Vagina (tissue), 2 donors: ENCODE measurements at places on chromosomes 6 and 20.

- DNase-seq, result no peak
Measured at GRCh38 chr6:100614386-100614785, 149.7 kb upstream of the SIM1 start.

- no peak for DNase-seq
Measured at GRCh38 chr20:50635676-50636600, 55.4 kb downstream of the RIPOR3 start.

DNA sequence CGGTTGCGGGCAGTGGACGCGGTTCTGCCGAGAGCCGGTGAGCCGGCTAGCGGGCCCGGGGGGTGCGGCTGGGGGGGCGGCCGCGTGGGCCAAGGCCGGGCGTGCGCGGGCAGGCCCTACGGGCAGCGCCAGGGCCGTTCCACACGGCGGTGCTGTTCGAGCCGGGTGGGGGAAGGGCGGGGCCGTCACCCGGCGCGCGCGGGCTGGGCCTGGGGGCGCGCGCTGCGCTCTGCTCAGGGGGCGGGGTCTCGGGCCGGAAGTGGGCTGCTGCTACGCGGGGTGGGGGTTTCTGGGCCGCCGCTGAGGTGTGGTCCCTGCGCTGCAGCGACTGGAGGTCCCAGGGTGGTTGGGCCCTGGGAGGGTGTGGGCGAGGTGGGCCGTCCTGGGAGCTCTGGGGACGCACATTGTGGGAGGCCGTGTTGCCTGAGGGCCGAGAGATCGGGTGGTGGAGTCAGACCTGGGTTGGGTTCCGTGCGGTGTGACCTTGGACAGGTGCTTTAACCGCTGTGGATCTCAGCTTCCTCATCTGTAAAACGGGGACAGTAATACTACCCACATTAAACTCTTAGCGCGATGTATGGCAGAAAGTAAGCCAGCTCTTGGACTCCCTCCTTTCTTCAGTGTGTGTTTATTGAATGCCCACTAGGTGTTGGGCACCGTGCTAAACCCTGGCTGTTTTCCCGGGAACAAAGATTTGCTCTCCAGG is 391 bp downstream of the MAPRE1 start:
- DNase-seq, result no peak

DNA sequence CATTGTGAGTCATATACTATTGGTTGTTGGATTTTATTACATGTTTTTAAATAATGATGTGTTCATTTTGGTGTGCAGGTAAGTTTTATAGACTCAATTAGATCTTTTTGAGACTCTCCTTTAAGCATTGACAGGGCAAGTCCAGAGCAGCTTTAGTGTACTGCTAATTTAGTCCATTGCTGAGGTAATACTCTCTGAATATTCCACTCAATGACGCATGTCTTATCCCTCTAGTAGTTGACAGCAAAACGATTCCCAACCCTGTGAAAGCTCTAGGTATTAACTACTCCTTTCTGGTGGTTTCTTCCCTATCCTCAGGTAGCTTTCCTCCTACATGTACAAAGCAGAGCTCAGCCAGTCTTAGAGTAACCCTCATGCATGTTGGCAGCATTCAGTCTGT is 373.5 kb upstream of the MAP3K7 start:
- DNase-seq, result no peak

GRCh38 chr20:37315452-37316110 is 26.1 kb downstream of the MANBAL start:
- DNase-seq, result no peak

DNA sequence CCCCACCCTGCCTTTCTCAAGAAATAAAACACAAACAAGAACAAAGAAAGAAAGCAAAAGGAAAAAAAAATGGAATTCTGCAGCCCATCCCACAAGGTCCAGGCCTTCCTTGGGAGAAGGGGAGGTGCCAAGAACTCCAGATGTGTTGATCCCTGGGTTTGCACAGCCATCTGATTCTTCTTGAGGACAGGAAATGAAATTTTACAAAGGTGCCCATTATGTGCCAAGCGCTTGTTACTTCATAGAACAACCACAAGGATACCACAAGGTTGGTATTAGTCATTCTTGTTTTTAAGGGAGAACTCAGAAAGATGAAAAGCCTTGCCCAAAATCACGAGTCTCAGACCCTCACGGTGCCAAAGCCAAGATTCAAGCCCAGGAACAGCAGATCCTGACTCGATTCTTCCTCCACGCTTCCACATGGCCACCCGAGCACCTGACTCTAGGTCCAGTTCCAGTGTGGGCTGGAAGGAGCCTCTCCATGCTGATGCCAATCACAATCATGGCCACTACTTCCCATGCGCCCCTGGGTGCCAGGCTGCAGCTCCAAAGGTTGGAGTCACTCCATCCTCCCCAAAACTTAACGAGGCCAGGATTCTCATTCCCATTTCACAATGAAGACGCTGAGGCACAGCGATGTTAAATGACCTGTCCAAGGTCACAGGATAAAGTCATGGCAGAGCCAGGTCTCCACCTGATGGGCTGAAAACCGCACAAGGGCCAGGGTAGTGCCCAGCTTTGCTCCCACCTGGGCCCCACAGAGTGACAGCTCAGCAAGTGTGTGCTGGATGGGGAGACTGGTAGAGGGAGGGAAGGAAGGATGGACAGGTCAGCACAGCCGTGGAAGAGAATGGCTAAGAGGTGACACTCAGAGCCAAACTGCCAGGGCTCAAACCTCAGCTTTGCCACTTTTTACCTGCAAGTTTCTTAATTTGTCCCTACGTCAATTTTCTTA is 66.7 kb upstream of the TOP1 start:
- DNase-seq, result peak; percentile 76

DNA sequence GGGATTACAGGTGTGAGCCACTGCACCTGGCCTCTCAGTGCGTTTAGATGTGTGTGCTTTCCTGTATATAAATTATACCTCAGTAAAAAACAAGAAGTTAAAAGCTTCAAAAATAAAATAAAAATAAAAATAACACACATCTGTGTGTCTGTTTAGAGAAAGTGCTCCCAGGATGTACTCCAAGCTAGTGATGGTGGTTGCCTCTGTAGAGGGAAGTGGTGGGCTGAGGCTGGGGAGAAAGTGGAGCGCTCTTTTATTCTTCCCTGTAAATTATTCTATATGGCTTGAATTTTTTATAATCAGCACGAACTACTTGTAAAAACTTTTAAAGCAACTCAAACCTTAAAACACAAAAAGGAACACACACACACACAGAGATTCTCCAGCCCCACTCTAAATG is 29.0 kb downstream of the PTGIS start:
- DNase-seq, result no peak

DNA sequence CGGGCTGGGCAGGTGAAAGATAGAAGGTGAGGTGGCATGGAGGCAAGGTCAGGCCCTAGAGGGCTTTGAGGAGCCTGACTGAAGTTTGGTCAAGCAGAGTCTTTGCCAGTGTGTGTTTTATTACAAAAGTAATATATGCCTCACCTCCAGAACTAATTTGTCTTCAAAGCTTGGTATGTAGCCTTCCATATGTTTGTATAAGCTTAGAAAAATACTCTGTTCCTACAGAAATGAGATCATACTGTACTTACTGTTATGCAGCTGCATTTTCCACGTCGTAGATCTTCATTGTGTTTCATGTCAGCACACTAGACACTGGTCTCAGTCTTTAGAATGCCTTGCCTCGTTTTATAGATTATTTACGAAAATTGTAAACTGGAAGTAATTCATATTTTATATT is 61.8 kb downstream of the ANKS1A start:
- no peak for DNase-seq

GRCh38 chr6:158653577-158654354 is 3.9 kb downstream of the SYTL3 start:
- no peak for DNase-seq

DNA sequence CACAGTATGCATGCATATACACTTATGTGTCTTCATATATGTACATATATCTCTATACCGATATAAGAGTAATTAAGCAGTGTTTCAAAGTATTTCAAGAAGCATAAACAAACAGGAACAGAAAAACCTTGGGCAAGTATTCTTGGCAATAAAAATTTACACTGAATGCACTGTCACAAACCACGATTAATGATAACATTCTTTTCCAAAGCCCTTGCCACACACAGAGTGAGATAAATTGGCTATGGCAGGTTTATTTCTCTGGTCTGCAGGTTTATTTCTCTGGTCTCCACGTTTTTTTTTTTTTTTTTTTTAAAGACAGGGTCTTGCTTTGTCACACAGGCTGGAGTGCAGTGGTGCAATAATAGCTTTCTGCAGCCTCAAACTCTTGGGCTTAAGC is 73.0 kb downstream of the PPP1R3G start:
- no peak for DNase-seq

GRCh38 chr6:135451617-135452190 is 45.8 kb downstream of the AHI1 start:
- DNase-seq, result no peak

- no peak for DNase-seq
Measured at GRCh38 chr6:74597840-74598239, 608.0 kb downstream of the COL12A1 start.

DNA sequence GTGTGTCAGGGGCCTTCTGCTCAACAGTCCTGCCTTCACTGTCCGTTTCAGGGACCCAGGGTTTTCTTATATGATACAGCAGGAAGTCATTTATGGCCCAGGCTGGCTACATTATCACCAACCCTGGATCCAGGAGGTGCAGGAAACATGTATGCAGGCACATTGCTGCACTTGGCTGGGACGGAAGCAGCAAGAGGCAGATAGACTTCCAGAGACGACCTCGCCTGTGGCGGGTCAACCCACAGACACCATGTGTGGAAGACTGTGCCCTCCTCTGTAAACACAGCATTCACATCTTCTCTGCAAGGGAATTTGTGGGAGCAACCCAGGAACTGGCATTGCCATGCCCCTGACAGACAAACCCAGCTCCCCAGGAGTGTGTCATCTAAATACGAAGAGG is 43.7 kb downstream of the TBC1D7 start:
- DNase-seq, result no peak

GRCh38 chr20:47150403-47151152 is 205.9 kb downstream of the ZMYND8 start:
- DNase-seq, result no peak

GRCh38 chr20:58685988-58686387 is 6.6 kb upstream of the NPEPL1 start:
- no peak for DNase-seq

DNA sequence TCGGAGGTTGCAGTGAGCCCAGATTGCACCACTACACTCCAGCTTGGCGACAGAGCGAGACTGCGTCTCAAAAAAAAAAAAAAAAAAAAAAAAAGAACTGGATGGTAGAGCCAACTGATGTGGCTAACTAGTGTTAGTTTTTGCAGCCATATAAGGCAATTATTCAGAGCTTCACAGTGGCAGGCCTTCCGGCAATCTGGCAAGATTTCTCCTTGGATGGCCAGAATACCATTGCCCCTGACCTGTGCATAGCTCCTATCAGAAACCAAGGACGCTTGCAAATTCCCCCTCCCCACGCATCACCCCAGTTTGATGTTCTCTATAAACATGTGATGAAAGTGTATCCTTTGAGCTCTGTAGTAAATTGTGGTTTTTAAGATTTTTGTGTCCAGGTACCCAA is 127.0 kb downstream of the RNF144B start:
- DNase-seq, result no peak

DNA sequence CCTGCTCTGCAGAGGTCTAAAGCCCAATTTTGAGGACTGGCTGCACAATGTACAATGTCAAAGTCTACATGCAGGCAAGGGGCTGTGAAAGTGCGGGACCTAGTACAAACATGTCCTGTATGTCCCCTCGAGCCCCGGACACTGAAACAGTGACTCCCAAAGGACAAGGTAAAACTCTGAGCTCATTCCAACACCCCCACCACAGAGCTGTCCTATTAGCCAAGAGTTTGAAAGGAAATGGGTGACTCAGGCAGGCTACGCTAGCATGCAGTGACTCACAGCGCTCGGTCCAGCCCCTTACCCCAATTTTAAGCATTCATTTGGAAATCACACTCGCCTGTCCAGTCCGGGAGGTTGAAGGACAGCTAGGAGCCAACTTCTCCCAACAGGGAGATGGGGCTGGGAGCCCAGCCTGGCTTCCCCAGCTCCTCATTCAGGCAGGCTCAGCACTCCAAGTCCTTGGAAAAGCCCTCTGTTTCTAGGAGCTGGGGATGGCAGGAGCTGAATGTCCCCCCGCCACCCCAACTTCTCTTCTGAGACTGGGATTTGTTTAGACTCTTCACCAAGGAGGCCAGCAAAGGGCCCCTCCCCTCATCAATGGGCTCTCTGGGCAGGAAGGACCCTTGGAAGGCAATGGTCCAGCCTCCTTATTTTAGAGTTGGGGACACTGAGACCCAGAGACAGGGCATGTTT is 3.9 kb downstream of the SDC4 start:
- no peak for DNase-seq

DNA sequence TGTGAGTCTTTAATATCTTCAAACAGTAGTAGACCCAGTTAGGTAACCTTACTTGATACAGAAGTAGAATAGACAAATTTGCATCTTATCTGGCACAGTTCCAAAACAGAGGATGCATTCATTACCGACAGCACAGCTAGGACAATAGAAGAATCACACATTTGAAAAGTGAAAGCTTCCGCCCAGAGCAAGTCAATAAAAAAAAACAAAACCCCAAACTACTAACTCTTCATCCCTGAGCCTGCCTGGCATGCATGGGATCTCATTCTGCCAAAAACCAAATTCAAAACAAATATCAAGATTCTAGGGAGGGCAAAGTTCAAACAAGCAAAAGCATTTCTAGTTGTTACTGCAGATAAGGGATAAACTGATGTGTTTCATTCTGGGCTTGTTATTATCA is 235.4 kb downstream of the BTBD9 start:
- DNase-seq, result no peak

- no peak for DNase-seq
Measured at GRCh38 chr6:5359417-5359816, 98.1 kb downstream of the FARS2 start.

- no peak for DNase-seq
Measured at GRCh38 chr20:41168281-41169161, 31.2 kb downstream of the PLCG1 start.

GRCh38 chr6:21808551-21809242 is 215.1 kb downstream of the SOX4 start:
- DNase-seq, result no peak

- DNase-seq, result no peak
Measured at GRCh38 chr6:168441434-168442391, 729 bp downstream of the SMOC2 start.
